ENCODE measurements at places on chromosomes 13 and 19. TPM values are rescaled to one million over a fixed set of nuclear protein-coding genes. Genes with fewer than 3 reads are reported as not detected.

Gene TMEM38A
- 1.3 TPM for total RNA-seq

Gene ZNF66
- total RNA-seq: not detected

Gene FFAR2
- not detected for total RNA-seq

Gene WTIP
- 33.4 TPM for total RNA-seq

Gene RPL28
- 2,792 TPM for total RNA-seq

Gene KLK2
- 0.15 TPM for total RNA-seq

Gene SYT5
- total RNA-seq: 4.9 TPM

Gene CATSPERD
- 0.08 TPM for total RNA-seq

Gene SLC6A16
- total RNA-seq: 1.1 TPM

Gene CRB3
- 3.0 TPM for total RNA-seq

Gene PBX4
- 1.6 TPM for total RNA-seq

Gene LINGO3
- total RNA-seq: not detected

Gene SPIB
- 0.34 TPM for total RNA-seq

Gene PTGER1
- total RNA-seq: not detected

Gene GRIK5
- 0.72 TPM for total RNA-seq

Gene RFPL4AL1
- total RNA-seq: 0.28 TPM

Gene LRRC63
- not detected for total RNA-seq

Gene IGFL2
- 1.3 TPM for total RNA-seq

Gene NDUFB7
- total RNA-seq: 202 TPM

Gene ZNF575
- 1.9 TPM for total RNA-seq

Gene ZNF154
- total RNA-seq: not detected

Gene RGL3
- total RNA-seq: 1.9 TPM

Gene ZNF865
- total RNA-seq: 13.1 TPM

Gene PLEKHG2
- 49.4 TPM for total RNA-seq

Gene OLFM4
- not detected for total RNA-seq

Gene ZNF836
- total RNA-seq: 0.82 TPM

Gene CEACAM8
- not detected for total RNA-seq

Gene TMEM59L
- total RNA-seq: 3.9 TPM

Gene ODAD3
- 1.4 TPM for total RNA-seq

Gene GJB2
- 0.68 TPM for total RNA-seq

Gene CABP5
- total RNA-seq: not detected

Gene MIA
- 0.57 TPM for total RNA-seq

Gene KLK11
- total RNA-seq: not detected

Gene CEACAM20
- total RNA-seq: 0.08 TPM

Gene POLRMT
- 97.9 TPM for total RNA-seq

Gene FTL
- 19,575 TPM for total RNA-seq

Gene NLRP11
- total RNA-seq: 0.05 TPM

Gene ZNF728
- not detected for total RNA-seq

Gene ZNF208
- not detected for total RNA-seq

Gene KRTDAP
- not detected for total RNA-seq

Gene CEACAM21
- total RNA-seq: not detected

Gene IZUMO2
- total RNA-seq: not detected

Gene GPI
- 654 TPM for total RNA-seq

Gene GPR183
- not detected for total RNA-seq

Gene CKAP2
- total RNA-seq: 32.4 TPM

Gene TLE6
- 3.4 TPM for total RNA-seq

Gene NFIC
- total RNA-seq: 44.3 TPM

Gene CCDC8
- total RNA-seq: not detected

Gene TNFSF13B
- total RNA-seq: 0.02 TPM

Gene XRCC1
- 33.6 TPM for total RNA-seq

Gene PDX1
- total RNA-seq: 0.08 TPM

Gene ICAM1
- 4.8 TPM for total RNA-seq

Gene FAM216B
- not detected for total RNA-seq

Gene HSPH1
- 111 TPM for total RNA-seq

Gene IRGC
- total RNA-seq: not detected

Gene CYP4F8
- total RNA-seq: not detected

Gene ZNF699
- 1.6 TPM for total RNA-seq

Gene PRODH2
- total RNA-seq: 0.36 TPM

Gene SCN1B
- total RNA-seq: 19.9 TPM

Gene ZNF112
- total RNA-seq: 2.4 TPM
